ENCODE measurements at places on chromosomes 12 and 14.
A peak's percentile ranks its signal among the peaks of the same experiment; 100 is the strongest.

GRCh38 chr12:4911316-4911994, 1.8 kb downstream of the KCNA1 start:
- DNase-seq = no peak

DNA sequence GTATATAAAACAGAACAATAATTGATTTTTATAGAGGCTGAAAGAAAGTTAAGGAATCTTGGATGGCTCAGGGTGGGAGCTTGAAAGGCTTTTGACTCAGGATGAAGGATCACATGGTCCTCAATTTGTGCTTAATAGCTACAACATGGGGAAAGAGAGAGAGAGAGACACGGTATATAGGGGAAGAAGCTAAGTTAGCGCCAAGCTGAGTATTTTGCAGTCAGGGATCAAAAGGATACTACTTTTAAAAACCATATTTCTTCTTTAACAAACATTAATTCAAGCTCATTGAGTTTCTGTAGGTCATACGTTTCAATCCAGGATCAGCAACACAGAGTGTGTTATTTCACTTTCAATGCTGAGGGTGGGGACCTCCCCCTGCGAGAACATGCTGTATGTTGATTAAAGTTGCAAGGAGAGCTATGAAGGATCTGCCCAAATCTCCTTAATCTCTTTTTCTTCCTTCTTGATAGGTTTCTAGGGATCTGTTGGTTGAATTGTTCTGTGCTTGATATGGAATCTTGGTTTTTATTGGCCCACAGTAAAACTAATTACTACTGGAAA, 133.1 kb upstream of the NUDT4 start:
- DNase-seq = no peak

- no peak for DNase-seq
Measured at GRCh38 chr12:119694111-119694510, 26.2 kb downstream of the PRKAB1 start.

DNA sequence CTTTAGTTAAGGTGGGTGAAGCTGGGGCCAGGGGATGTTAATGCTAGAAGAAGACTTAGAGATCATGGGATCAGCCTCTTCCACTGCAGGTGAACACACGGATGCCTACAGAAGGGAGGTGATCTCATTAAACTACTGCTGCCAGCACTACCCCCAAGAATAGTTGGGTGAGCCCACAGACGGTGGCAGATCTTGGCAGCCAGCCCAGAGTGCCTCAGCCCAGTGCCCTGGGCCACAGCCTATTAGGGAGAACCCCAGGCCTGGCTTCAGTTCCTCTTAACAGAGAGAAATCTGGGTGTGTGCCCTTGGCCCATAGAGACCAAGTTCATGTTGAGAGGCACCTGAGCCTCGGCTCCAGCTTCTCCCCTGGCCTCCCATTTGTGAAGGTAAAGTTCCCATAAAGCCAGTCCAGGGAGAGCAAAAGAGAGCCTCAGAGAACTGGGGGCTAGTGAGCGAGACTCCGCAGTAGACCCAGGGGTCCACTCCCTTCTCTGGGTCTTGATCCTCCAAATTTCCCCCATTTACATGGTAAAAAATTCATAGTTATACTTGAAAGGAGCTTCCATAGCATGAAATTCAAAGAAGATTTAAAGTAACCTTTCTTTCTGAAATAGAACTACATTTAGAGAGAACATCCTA, 125.0 kb upstream of the CCND2 start:
- DNase-seq = no peak

DNA sequence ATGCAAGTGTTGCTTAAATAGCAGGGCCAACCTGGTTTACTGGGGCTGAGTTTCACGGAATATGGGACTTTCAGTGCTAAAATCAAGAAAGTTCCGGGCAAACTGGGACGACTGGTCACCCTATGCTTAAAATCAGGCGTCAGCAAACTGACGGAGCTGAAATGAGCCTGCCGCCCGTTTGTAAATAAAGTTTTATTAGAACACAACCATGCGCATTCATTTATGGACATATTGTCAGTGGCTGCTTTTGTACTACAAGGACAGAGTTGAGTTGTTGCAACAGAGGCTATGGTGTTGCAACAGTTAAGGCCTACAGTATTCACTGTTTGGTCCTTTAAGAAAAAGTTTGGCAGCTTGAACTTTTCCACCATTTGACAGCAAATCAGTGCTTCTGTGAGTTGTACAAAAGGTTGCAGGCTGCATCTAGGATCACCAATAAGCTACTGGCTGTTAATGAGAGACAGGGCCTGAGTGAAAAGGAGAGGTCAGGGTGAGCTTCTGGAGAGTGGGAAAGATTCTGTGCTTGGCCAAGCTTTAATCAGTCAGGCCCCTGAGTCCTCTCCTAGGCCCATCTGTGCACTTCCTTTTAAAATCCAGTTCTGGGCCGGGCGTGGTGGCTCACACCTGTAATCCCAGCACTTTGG, 13.3 kb downstream of the SELPLG start:
- DNase-seq = no peak

DNA sequence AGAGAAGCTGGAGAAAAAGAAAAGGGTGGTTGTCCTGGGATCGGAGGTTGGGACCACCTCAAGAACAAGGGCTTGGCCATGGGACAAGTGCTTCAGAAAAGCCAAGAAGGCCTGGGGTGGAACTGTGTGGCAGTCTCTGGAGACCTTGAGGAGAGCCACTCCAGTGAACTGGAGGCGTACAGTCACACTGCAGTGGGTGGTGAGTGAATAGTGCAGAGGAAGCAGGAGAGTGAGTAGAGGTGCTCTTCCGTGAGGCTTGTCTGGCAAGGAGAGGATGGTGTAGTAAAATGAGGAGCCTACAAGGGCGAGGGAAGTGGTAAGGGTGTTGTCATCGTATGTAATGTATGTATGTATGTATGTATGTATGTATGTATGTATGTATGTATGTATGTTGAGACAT, 20.9 kb downstream of the RASSF3 start:
- no peak for DNase-seq

- no peak for DNase-seq
Measured at GRCh38 chr14:90544971-90545370, 148.1 kb downstream of the CALM1 start.

GRCh38 chr14:68692916-68693771, 99.7 kb downstream of the ZFP36L1 start:
- no peak for DNase-seq

DNA sequence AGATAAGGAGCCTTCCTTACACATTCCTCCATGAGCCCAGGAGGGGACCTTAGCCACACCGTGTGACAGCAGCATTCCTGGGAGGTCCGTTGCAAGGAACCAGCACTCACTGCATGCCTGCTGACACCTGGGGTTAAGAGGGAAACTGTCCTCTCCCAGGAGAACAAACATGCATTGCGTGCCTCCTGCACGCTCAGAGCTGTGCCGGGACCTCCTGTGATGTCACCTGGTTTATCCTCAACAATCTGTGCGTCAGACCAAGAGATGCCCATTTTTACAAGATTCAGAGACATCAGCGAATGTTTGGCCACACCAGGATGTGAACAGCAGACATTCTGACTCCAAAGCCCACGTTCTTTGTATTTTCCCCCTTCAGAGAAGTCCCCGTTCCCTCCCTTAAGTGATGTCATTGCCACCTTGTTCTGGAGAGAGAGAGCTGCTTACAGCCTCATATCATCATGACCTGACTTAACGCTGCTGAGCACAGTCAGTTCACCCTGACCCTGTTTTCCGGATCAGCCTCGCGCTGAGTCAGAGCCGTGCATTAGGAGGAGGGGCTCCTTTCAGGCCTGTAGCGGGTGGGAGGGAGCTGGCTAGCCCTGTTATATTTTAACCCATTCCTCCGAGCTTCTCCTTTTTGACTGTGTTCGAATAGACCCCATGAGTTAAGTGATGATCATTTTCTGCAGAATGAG, 36.2 kb downstream of the TMEM120B start:
- peak; percentile 61 for DNase-seq

DNA sequence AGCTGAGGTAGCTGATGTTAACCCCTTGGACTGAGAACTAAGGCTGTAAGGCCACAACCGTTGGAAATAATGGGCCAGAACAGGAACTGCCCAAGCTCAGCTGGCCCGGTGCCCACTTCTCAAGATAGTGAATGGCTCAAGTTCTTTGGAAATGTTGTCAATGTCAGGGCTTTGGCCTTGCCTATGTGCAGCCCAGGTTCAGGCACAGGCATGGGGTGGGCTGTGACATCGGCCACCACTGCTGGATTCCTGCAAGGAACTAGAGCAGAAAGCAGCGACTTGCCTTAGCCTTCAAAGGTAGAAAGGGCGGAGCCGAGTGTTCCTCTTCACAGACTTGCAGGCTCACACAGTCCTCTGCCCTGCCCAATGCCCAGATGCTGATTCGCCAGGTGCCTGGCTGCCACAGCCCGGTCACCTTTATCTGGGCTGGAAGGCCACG, 291.2 kb downstream of the ZFP36L1 start:
- no peak for DNase-seq

GRCh38 chr14:94008234-94008633, 11.1 kb downstream of the CCDC197 start:
- no peak for DNase-seq

GRCh38 chr12:80381121-80381520, 62.9 kb upstream of the PTPRQ start:
- DNase-seq = no peak

GRCh38 chr14:21015312-21015711, 9.5 kb downstream of the NDRG2 start:
- no peak for DNase-seq

GRCh38 chr12:28629691-28630090, 439.4 kb downstream of the CCDC91 start:
- DNase-seq = no peak

- DNase-seq = no peak
Measured at GRCh38 chr12:3261782-3262359, 184.7 kb downstream of the TSPAN9 start.

DNA sequence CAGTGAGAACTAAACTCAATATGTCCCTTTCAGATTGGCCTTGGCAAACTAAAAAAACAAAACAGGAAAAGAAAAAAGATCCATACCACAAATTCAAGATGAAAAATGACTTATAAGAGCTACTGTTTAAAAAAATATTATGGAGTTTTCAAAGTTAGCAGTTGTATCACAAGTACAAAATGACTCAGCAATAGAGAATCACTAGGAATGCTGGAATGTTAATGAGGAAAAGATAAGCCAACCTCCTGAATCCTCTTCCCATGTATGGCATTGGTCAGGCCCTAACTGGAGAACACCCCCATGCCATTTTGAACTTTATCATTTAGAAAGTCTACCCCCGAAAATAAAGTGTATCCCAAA, 62.2 kb downstream of the PPP1R36 start:
- no peak for DNase-seq

DNA sequence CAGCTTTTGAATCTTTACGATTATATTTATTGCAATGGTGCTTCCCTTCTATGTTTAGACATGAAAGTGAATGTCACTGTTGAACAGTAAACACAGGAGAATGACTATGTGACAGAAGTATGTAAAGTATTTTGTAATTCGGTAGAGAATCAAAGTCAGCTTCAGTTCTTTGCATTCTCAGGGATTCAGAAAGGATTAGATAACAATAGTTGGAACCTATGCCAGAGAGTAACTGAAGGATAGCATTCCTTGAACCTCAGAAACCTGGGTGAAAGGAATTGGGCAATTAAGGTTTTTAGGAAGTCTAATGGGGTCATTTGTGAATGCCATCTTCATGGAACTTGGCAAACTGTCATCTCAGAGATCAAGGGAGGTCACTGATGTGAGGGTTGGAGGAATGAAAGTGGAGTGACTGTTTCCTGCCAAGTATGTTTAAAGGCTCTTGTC, 305.3 kb upstream of the DDHD1 start:
- DNase-seq = no peak

DNA sequence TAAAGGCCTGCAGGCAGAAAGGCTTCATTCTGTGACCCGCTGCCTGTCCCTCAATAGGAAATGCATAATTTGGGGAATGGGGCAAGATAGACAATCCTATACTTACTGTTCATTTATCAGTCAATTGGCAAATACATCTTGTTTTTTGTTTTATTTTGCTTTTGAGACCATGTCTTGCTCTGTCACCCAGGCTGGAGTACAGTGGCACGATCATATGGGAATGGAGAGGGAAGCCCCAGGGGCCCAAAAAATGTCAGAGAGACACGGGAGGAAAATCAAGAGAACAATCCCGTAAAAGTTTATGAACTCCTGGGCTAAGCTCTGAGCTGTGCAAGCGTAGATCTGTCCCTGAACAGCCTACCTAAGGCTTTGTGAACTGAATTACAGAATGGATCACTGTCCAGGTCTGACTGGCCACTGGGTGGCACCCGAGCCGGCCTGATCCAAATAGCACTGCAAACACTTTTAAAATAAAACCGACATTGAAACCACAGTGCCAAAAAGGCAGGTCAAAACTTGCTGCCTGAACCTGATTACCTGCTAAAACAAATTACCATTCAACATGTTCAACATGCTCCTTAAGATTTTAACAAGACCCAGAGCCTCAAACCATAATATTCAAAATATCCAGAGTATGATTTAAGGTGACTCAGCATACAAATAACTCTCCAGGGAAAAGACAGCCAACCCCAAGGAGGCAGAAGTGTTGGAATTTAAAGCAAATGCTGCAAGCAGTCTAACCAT, 11.8 kb downstream of the COPS7A start:
- peak; percentile 65 for DNase-seq

GRCh38 chr12:108842361-108842760, 15.0 kb downstream of the SSH1 start:
- no peak for DNase-seq

GRCh38 chr14:21185491-21185890, 29.6 kb upstream of the OR5AU1 start:
- DNase-seq = no peak
